ENCODE measurements at places on chromosomes 3 and 15.

DNA sequence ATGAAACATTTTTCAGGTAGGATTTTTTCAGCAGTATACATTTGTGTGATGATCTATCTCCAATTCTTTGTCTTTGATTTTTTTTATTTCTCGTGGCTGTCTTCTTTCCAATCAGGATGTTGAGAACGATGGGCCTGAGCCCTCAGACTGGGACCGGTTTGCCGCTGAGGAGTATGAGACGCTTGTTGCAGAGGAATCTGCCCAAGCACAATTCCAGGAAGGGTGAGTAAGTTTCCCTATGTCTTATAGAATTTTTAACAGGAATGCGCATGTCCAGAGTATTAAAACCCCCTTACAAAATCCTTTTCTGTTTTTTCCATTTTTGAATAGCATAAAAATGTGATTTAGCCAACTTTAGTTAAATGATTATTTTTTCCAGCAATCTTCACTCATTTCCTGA is 90.0 kb downstream of the MSL2 start:
- DNase-seq: no peak

- no peak for DNase-seq
Measured at GRCh38 chr3:133079621-133080020, 41.4 kb downstream of the TMEM108 start.

- no peak for DNase-seq
Measured at GRCh38 chr3:34106879-34107278, 308.4 kb downstream of the PDCD6IP start.

- DNase-seq: no peak
Measured at GRCh38 chr3:45067486-45067885, 41.4 kb downstream of the CLEC3B start.

- DNase-seq: no peak
Measured at GRCh38 chr3:11632564-11632963, 11.2 kb downstream of the VGLL4 start.

DNA sequence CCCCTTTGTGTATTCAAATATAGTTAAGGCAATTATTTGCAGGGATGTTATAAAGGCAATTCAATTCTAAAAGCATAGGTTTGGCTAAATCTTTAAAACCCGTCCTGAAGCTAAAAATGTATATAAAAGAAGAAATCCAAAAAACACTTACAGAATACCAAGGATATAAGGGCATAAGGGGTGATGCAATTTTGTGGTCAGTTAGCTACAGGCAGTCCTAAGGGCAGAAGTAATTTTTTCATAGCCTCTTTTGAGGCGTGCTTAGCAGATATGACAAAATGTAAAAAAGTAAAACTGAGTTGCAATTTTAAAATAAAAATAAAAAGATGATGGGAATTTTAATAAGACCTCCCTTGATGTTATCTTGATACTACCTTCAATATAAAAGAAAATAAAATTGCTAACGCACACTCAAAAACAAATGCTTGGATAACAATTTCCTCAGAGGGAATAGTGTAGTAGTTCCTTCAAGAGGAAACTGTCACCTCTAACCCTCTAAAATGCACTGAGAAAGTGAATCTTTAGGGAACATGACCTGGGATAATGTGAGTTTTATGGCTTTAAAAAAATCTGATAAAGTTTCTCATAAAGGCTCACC is 104.2 kb downstream of the MYH15 start:
- no peak for DNase-seq

GRCh38 chr15:45499426-45499825 is 23.1 kb downstream of the SLC30A4 start:
- DNase-seq: no peak

- DNase-seq: no peak
Measured at GRCh38 chr3:18837137-18837755, 311.1 kb upstream of the KCNH8 start.

DNA sequence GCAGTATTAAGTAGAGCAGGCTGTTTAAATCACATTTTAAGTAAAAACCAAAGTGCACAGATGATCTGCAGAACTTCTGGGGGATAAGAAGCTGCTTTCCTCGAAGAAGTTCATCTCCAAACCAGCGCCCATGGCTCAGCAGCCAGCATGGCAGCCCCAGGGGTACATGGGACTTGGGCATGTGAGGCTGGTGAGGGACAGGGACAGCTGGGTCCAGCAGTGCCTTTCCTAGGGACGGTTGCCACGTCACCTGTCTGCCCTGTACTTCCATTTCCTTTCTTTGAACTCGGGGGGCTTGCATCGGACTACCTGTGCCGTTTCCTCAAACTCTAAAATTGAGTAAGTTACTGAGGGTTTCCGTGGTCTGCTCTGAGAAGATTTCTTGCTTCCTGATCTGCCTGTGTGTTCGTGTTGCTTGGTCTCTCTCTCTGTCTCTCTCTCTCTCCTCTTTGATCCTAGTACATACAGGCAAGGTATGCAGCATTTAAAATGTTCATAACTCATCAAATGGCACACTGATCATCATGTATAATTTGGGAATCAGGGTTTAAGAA is 67.6 kb downstream of the IGF1R start:
- DNase-seq: no peak

DNA sequence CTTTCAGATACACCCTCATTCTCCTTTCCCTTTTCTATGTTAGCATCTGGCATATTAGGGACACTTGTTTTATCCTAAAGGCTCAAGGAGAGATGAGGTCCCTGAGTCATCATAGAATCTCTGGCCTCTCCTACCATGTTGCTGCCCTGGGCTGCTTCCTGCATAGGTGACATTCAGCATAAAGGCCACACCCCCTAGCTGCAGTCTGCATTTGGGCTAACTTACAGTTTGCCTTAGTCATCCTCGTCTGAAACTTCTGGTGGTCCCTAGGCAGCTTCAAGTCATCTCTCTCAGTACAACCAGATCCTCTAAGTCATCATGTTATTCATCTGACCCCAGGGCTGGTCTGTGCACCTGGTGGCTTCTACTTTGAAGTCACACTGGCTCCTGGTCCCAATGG is 982.7 kb upstream of the NR2F2 start:
- no peak for DNase-seq

- DNase-seq: no peak
Measured at GRCh38 chr3:107752202-107752990, 229.6 kb downstream of the BBX start.

DNA sequence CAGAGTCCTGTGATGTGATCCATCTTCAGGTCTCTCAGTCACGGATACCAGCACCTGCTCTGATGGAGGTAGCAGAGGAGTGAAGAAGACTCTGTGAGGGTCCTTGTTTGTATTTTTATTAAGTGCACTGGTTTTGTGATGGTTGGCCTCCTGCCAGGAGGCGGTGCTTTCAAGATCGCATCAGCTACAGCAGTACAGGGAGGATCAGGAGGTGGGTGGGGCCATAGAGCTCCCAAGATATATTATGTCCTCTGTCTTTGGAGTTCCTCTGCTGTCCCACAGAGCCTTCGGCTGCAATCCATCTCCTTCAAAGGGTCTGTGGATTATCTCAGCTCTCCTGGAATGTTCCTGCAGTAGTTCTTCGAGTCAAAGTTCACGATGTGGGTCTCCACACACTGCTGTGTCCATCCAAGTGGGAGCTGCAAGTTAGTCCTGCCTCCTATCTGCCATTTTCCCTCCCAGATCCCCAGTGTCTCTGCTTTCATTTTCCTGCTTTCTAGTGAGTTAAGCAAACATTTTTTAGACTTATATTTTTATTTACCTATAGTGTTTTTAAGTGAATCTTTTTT is 54.7 kb downstream of the TM2D3 start:
- DNase-seq: no peak

DNA sequence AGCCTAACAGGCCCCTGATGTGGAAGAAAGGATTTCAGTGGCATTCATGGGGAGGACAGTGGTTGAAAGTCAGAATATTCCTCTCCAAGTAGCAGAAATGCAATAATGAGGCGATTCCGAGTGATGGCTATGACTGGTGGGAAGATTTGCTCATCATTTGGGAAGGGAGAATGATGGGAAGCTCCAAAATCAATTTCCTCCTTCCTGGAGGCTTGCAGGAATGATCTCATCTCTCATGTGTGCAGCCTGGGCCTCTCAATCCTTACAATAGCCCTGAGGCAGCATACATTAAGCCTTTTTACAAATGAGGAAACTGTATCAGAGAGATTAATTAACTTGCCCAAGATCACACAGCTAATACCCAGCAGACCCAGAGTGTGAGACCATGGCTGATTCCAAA is 58.7 kb downstream of the BOC start:
- no peak for DNase-seq

GRCh38 chr3:132405188-132405587 is 12.1 kb upstream of the DNAJC13 start:
- DNase-seq: no peak

GRCh38 chr3:41223691-41224090 is 24.4 kb downstream of the CTNNB1 start:
- DNase-seq: no peak

- DNase-seq: no peak
Measured at GRCh38 chr3:5212628-5213573, 25.4 kb downstream of the EDEM1 start.

DNA sequence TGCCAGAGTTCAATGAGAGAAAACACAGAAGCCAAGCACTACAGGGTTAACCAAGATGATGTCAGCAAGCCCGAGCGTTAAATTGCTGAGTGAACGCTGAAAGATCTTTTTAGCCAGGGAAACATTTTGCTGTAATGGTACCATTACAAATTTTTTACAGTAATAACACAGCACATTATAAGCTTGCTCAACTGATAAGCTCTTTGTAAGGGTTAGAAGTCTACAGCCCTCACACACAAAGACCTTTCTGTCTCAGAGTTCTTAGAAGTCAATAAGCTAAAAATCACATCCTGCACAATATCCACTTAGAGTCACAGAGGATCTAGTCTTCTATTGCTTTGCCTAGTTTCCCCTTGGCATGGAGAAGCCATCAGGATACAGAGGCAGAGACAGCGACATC is 29.9 kb downstream of the CHSY1 start:
- no peak for DNase-seq

DNA sequence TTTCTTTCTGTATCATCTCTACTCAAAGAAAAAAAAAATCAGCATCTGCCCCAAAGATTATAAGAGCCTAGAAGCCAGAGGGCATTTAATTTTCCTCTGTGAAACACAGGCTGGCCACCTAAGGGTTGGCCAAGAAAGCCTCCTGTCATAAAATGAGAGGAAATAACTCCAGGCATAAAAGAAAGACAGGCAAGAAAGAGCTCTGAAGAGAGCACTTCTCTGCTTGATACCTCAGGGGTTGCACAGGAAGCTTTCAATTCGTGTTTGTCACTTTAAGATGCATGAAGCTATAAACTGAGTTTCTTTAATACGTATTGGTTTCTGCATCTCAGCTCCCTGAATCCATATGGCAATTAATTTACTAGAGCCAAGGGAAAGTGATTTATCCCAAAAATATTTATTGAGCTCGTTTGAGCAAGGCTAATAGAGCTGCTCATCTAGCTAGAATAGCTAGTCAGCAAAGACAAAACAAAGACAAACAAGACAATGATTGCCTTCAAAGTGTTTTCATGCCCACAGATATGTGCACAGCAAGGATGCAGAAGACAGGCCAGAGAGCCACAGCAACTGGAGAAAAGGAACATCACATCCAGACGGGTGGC is 35.5 kb downstream of the ATP8B4 start:
- DNase-seq: no peak

DNA sequence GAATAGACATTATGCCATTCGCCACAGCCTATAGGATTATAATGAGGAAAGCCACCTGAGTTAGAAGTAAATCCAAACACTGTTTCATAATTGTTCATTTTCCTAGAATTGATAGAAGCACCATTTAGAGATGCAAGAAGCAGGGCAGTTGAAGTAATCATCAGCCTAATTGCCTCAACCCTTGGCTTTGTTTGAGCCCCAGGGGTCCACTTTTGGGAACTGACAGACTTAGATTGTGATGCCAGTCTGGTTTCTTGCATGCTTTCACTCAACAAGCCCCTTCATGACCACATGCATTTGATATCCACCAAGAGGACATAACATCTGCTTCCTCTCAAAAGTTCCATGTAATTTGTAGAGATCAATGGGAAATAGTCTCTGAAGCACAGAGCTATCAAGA is 97.2 kb upstream of the COL8A1 start:
- DNase-seq: no peak

GRCh38 chr15:70240082-70240481 is 142.4 kb upstream of the TLE3 start:
- no peak for DNase-seq

DNA sequence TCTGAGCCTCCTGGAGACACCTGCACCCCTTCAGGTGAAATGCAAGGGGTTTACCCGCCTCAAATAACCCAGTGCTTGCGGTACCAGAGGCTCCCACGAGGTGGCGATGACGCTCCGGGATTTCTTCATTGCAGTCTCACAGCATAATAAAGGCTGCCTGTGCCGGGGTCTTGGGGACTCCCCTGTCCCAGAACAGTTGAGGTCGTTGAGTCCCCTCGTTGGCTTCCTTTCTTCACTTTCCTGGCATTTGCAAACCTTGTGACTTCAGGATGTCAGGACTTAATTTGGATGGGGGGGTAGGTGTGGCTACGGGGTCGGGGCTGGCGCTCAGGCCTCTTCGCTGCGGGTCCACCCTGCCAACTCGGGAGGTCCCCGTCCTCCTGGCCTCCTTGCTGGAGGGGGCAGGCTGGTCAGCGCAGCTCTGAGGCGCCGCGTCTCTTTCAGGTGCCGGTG is 1.3 kb downstream of the GNAT1 start:
- DNase-seq: peak; percentile 73

DNA sequence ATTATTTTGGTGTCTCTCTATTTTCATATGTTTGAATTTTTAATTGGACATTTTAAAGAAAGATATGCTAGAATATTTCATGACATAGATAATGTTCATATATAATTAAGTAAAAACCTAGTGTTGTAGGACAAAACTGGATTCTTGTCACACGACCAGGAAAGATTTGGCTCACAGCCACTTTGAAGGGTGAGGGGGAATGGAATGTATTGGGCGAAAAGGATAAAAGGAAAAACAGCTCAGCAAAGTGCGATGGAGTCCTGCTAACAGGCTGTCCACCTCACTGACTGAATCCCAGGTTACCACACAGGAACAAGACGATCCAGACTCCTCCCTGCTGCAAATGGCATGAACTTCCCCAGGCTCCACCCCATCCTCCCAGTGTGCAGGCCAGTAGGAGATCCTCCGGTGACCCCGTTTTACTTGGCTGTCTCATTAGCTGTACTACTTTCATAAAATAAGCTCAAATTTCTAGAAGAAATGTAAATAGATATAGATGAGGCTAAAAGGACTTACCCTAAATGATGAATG is 186.2 kb downstream of the CD47 start:
- DNase-seq: no peak

- DNase-seq: no peak
Measured at GRCh38 chr3:195532834-195533233, 10.3 kb downstream of the PPP1R2 start.

- no peak for DNase-seq
Measured at GRCh38 chr3:86744051-86744450, 246.9 kb downstream of the VGLL3 start.

- peak; percentile 51 for DNase-seq
Measured at GRCh38 chr15:44726568-44727484, 9.5 kb upstream of the TRIM69 start.

DNA sequence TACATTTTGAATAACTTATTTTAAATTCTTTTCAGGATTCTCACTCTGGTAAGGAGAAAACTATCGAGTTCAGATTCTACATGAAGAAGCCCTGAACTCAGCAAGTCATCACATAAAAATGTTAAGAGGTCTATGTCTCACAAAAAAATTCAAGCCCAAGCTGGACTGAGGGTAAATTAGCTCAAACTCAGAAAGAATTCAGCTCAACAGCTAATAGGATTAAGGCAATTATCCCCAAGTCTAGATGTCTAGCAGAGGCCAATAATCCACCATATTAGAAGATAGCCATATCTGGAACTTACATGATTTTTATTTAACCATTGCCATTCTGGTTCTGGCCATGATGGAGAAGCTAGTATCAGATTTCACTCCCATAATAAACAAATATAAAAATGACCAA is 909.7 kb downstream of the PLOD2 start:
- no peak for DNase-seq
